Smooth muscle cell of the pulmonary artery (primary cell): ENCODE measurements at places on chromosomes 7 and 10. TPM values are rescaled to one million over a fixed set of nuclear protein-coding genes. Genes with fewer than 3 reads are reported as not detected.

UFSP1 gene
- total RNA-seq, result 4.0 and 6.0 TPM in 2 replicates

SPDYE3 gene
- total RNA-seq, result not detected in 2 replicates

TDRD1 gene
- 0.13 and 1.2 TPM in 2 replicates for total RNA-seq

ALOX5 gene
- not detected in 2 replicates for total RNA-seq

LRWD1 gene
- 18.8 and 26.1 TPM in 2 replicates for total RNA-seq

FAM25A gene
- total RNA-seq, result not detected in 2 replicates

LLCFC1 gene
- not detected in 2 replicates for total RNA-seq

CDNF gene
- 0.59 and 2.6 TPM in 2 replicates for total RNA-seq

FGL2 gene
- total RNA-seq, result 86.5 and 91.3 TPM in 2 replicates
